Hair follicular keratinocyte (primary cell): ENCODE measurements at places on chromosomes 5 and 9. TPM values are rescaled to one million over a fixed set of nuclear protein-coding genes. Genes with fewer than 3 reads are reported as not detected.

CCDC152 gene
- 4.5 and 5.3 TPM in 2 replicates for total RNA-seq

SPINK1 gene
- total RNA-seq = not detected in 2 replicates

P4HA2 gene
- total RNA-seq = 70.4 and 112 TPM in 2 replicates

NUTM2G gene
- not detected in 2 replicates for total RNA-seq

SPINK9 gene
- not detected in 2 replicates for total RNA-seq

PAEP gene
- total RNA-seq = not detected in 2 replicates

SCGB3A2 gene
- total RNA-seq = not detected in 2 replicates

ANKRD34B gene
- total RNA-seq = not detected in 2 replicates

NIPSNAP3A gene
- 29.8 and 46.9 TPM in 2 replicates for total RNA-seq

PLK2 gene
- 166 and 174 TPM in 2 replicates for total RNA-seq

PCDHGA6 gene
- total RNA-seq = 0.15 and 0.16 TPM in 2 replicates

ANXA2R gene
- 0.15 and 0.31 TPM in 2 replicates for total RNA-seq

PCDHGA10 gene
- total RNA-seq = 1.3 and 1.6 TPM in 2 replicates

DMRTA1 gene
- total RNA-seq = 0.62 and 0.84 TPM in 2 replicates

GPR150 gene
- 0.47 TPM in 1 of 2 replicates, not detected in the other for total RNA-seq

LCN1 gene
- not detected in 2 replicates for total RNA-seq

IL4 gene
- total RNA-seq = not detected in 2 replicates

C8G gene
- not detected in 2 replicates for total RNA-seq

DBH gene
- not detected in 2 replicates for total RNA-seq

NRARP gene
- 1.1 and 2.2 TPM in 2 replicates for total RNA-seq

SPINK6 gene
- total RNA-seq = 10.3 and 28.1 TPM in 2 replicates

KIF4B gene
- not detected in 2 replicates for total RNA-seq

PCDHGA12 gene
- 1.6 and 4.0 TPM in 2 replicates for total RNA-seq

S1PR3 gene
- 3.0 and 5.7 TPM in 2 replicates for total RNA-seq

IL5 gene
- not detected in 2 replicates for total RNA-seq

RASGRF2 gene
- total RNA-seq = under 0.01 and 0.15 TPM in 2 replicates

CDC20B gene
- total RNA-seq = not detected in 2 replicates

BTNL8 gene
- total RNA-seq = not detected in 2 replicates

ALG2 gene
- total RNA-seq = 36.3 and 37.9 TPM in 2 replicates

GIN1 gene
- 2.0 and 13.6 TPM in 2 replicates for total RNA-seq

GFI1B gene
- total RNA-seq = not detected in 2 replicates

CD180 gene
- total RNA-seq = not detected in 2 replicates

SLC9A3 gene
- total RNA-seq = 1.2 and 2.2 TPM in 2 replicates

FSD1L gene
- total RNA-seq = 1.3 and 2.5 TPM in 2 replicates

SH3TC2 gene
- 6.8 and 12.1 TPM in 2 replicates for total RNA-seq

SPATA31C1 gene
- total RNA-seq = not detected in 2 replicates

PCYOX1L gene
- 10.1 and 12.4 TPM in 2 replicates for total RNA-seq

CARD6 gene
- total RNA-seq = 2.7 and 5.3 TPM in 2 replicates

C9orf153 gene
- total RNA-seq = not detected in 2 replicates

FUT7 gene
- not detected in 2 replicates for total RNA-seq
